Activated T-helper 17 cell treated with anti-CD3 and anti-CD28 coated beads, Interleukin-2, amount 50 U/mL, for 72 hours (primary cell): ENCODE measurements at places on chromosomes 5 and 9.

- ATAC-seq, result no peak
Measured at GRCh38 chr9:114409103-114409780, 21.5 kb upstream of the AKNA start.

DNA sequence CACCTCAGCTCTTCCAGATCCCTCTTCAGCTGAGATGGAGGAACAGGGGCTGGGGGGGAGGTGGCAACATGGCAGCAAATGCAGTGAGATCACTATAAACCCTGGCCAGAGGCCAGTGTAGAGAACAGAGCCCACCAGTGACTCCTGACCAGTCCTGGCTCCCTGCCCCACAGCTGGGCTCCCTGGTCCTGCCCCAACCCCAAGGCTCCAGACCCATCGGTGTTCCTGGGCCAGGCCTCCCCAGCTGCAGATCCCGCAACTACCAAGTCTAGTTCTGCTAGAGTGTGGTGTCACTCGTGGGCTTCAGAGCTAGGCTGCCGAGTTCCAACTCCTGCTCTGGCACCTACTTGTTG lies 16.8 kb downstream of the AKNA start:
- no peak for ATAC-seq

DNA sequence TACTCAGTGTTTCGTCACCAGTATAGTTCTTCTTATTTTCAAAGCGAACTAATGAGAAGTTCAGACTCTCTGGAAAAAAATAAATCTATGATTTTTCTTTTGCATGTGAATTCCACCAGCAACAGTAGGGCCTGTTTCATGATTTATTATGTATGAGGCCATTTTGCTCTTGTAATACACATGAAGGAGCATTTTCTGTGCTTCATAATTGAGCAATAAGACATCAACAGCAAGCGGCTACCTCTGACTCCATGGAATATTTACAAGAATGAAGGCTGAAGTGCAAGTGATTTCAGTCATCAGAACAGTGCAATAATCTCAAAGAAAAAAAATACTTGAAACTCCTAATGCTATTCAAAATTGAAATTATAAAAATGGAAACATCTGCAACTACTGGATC lies 282.9 kb upstream of the EDIL3 start:
- no peak for ATAC-seq

- ATAC-seq, result peak; percentile 78
Measured at GRCh38 chr9:93450945-93451815, at the start of gene FAM120A. FAM120A (plus strand) TSS chr9:93451685; CDS start chr9:93451916, 231 bp downstream.
